ENCODE measurements at places on chromosomes 7 and 10.

DNA sequence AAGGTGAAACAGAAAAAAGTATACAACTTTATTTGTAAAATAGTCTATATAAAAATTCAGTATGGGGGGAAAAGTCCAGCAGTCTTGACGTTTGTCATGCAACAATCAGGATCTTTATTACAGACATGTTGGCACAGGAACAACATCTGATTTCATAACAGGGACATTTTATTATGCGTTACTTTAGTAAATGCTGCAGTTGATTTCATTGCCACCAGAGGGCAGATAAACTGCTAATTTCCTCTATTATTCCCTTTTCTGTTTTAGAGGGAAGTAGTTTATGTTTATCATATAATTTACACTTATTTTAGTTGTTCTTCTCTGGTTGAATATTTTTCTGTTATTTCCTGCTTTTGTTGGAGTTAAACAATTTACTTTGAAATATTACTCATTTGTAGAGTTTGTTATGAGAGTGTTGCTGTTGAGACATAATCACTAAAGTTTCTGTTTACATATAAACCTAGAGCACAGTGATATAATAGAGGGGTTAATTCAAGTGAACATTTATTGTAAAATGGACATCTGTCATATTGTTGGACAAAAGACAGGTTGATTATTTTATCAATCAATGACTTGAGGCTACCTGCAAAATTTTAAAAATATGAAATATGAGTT, 3.3 kb downstream of the PLXDC2 start:
- DNase-seq = peak; percentile 39

- no peak for DNase-seq
These were observed 125.5 kb downstream of the TRIL start for GRCh38 chr7:28832669-28833068.

- no peak for DNase-seq
These were observed 394.7 kb downstream of the TFEC start for GRCh38 chr7:115635876-115636275.

- peak; percentile 51 for DNase-seq
These were observed 712 bp downstream of the ITPRIP start for GRCh38 chr10:104337521-104337984.

- no peak for DNase-seq
These were observed 99.5 kb downstream of the ELFN1 start for GRCh38 chr7:1769286-1770200.

DNA sequence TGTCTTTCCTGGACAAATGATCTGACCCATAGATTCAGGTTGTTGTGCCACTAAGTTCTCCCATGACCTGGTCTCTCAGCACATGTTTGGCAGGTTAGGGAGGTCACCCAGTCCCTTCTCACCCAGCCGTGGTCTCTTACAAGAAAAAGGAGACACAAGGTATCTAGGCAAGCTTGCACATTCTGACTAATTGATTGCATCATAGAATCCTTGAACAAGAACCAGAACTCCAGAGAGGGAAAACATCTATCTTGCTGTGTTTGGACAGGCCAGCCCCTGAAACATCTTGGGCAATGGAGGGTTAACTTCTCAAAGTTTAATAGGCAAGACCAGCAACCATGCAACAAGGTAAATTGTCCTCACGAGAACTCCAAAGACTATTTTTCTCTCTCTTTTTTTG, 8.5 kb upstream of the HK1 start:
- no peak for DNase-seq

All from cardiac muscle cell (in vitro differentiated cells and primary cell).